Stimulated activated CD8-positive, alpha-beta memory T cell treated with anti-CD3 and anti-CD28 coated beads, Interleukin-7, amount 100 ng/mL, for 1 hour (primary cell): ENCODE measurements at places on chromosomes 11 and 22.

DNA sequence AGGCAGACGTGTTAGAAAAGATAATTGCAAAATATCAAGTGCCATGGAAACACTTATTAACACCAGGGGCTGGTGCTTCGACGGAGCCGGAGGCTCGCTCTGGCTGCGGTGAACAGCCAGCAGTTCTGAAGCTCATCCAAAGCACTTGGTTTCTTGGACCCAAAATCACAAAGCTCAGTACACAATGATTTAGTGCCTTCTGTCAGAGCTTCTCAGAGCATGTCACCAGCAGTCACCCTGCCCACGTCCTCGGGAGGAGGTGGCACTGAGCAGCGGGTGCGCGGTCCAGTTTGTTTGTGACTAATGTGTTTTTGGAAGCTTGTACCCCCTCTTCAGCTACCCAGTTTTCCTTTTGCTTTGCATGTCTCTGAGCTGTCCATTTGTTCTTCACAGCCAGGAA, 58.7 kb upstream of the KIRREL3 start:
- DNase-seq = no peak

DNA sequence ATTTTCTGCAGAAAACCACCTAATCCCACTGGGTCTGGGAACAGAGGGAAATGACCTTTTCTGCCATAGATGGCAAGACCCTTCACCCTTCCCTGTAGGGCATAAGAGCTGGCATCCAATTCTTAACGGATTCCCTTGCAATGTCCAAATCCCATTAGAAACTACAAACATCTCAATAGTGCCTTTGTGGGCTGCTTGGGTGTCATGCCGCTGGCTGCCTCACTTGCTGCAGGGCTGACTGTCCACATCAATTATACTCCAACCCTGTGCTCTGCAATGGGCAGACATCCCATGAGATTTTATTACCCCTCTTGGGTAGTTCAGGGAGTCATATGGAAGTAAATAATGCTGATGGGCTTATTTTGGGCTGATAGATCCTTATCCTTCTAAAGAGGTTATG, 7.3 kb downstream of the GRAP2 start:
- no peak for DNase-seq

DNA sequence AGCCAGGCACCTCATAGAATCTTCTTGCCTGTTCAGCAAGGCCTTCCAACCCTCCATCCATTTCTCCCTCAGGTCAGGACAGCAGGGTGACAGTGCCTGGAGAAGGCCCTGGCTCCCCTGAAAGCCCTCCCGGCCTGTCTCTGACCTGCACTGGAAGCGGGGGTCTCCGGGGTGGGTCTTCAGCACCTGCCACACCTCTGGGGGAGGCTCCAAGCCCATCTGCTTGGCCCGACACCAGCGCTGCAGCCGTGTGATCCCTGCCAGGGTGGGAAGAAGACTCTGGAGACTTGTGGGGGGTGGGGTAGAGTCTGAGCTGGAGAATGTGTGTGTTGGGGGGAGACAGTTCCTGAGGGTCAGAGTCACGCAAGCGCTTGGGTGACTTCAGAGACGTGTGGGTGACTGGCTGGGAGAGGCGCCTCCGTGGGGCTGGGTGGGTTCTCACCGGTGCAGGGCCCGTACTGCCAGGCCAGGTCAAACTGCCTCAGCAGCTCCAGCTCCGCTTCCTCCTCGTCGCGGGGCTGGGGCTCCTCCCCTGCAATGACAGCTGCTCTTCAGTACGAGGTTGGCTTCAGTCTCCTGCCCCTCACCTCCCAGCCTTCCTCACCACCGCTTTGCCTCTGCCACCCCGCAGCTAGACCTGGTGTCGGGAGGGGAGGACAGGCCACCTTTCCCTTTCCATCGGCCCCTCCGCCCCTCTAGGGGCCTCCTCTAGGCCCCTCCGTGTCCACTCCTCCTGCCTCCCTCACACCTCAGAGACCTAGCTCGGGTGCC, 615 bp downstream of the POLD4 start:
- no peak for DNase-seq

GRCh38 chr11:86245369-86246292, 1.1 kb downstream of the EED start:
- DNase-seq = no peak

- no peak for DNase-seq
These were observed 31.5 kb downstream of the PARVG start for GRCh38 chr22:44211946-44212930.

DNA sequence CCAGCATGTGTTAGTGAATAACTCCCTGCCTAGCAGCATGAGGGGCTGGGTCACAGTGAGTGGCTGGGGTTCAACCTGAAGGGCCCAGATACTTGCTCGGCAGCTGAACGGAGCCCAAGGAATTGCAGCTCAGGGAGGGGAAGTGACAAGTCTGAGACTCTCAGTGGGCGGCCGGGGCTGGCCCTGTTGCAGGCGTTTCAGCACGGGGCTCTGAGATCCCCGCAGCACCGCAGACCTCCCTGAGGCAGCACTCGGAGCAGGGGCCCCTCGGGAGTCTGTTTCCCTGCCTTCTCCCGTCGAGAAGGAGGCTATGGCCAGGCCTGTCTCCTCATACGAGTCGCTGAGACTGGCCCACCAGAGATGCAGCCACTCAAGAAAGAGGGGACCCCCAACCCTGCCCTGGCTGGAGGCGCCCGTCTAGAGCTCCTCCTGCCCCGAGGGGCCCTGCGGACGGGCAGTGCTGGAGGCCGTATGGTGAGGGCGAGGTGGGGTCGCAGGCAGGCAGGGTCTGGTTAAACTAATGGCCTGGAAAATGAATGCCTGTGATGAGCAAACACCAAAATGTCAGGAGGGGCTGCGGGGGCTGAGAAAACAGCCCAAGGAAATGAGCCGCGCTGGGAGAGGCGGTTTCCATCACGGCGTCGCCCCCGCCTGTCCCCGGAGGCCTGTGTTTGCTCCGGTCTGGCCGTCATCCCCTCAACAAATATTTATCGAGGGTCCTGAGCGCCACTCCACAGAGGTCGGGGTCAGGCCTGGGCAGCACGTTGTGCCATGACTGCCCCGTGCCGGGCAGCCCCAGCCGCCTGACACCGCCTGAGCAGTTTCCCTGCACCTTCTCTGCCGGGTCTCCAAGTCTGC, 9.3 kb downstream of the TSSC4 start:
- no peak for DNase-seq

GRCh38 chr11:105092256-105093239, 47.0 kb downstream of the CARD18 start:
- DNase-seq = no peak

DNA sequence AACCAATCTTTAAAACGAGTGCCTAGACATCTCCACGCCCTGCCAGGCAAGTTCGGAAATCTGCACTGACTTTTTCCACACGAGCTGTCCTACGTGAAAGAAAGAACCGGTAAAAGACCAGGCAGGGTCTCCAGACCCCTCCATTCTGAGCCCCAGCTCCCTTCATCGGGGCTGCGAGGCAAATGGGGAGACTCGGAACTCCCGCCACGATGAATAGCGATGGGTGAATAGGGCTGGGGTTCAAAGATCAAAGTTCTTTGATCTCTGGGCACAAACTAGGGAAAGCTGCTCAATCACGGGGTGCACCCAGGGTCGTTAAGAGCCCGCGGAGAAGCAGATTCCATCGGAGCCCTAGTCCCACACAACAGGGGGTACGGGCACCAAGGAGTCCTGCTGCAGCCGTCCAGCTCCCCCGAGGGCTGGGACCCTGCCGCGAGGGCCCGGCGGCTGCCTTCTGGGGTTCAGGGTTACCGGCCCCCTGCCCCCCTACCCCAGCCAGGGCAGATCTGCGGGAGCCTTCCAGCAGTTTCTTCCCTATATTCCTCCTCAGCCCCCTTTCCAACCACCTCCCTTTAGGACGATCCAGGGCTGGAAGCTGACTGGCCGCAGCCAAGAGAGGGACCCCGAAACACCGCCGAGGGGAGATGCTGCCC, 1.1 kb downstream of the LRP4 start:
- no peak for DNase-seq
